ENCODE measurements at places on chromosomes 2 and 18.

DNA sequence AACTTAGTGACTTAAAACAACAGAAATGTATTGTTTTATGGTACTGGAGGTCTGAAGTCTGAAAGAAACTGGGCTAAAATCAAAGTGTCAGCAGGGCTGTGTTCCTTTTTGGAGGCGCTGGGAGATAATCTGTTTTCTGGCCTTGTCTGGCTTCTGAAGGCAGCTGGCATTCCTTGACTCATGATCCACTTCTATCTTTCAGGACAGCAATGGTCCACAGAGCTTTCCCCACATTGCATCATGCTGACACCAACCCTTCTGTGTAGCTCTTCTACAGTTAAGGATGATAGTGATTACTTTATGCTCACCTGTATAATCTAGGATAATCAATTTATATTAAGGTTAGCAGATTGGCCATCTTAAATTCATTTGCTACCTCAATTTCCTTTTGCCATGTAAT, 392.1 kb downstream of the TDRD15 start:
- no peak for DNase-seq

- DNase-seq = no peak
Measured at GRCh38 chr2:162149940-162150339, 2.1 kb downstream of the GCG start.

DNA sequence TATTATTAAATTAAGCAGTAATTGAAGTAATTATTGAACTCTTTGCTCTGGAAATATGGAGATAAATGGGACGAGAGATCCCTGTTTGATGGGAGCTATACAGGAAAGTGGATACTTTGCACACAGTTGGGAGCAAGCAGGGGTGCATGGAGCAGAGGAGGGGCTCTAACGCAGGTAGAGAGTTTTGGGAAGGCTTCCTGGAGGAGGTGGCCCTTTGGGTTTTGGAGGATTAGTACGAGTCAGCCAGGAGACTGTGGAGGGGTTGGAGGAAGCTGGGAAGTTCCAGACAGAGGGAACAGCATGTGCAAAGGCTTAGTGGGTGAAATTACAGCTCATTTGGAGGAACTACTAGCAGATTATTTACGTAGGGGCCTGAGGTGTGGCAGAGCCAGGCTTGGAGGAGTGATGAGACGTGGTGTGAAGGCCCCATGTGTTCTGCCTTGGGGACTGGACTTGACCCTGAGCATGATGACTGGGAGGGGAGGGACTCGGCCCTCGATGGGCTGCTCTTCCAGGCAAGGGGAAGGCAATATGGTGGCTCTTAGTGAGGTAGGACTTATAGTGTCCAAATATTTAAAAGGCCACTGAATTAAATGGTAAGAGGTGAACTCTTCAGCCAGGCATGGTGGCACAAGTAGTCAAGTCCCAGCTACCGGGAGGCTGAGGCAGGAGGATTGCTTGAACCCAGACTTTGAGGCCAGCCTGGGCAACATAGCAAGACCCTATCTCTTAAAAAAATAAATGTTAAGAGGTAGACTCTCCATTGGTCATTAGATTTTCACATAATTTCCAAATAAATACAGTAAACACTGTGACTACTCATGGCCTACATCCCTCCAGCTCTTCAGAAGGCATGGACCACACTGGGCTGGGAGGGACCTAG, 30.2 kb downstream of the GREB1 start:
- DNase-seq = no peak

DNA sequence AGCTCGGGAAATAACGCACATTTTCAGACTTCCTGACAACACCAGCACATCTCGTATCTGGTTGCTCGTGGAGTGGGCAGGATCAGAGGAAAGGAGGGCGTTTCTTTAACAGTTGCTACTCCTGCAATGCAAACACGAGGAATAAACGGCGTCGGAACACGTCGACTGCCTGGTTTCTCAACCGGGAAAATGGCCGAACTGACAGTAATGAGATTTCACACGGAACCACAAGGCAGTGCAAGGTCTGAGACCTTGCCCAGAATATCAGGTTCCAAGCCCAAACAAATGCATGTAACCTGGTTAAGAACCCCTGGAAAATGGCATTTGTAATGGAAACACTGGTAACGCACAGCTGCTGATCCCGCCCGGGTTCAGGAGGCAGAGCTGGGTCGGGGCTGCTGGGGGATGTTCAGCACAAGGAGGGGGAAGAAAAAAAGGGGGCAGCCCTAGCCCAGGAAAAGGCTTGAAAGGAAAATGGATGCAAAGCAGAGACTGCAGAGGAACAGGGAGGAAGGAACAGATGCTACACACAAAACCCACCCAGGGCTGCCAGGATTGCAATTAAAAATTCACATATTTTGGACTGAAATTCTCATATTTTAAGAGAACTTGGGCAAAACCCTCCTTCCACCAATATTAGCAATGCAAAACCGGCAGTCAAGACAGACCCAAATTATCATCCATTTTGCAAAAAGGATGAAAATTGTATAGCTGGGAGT, 61.6 kb upstream of the KLHL29 start:
- no peak for DNase-seq

DNA sequence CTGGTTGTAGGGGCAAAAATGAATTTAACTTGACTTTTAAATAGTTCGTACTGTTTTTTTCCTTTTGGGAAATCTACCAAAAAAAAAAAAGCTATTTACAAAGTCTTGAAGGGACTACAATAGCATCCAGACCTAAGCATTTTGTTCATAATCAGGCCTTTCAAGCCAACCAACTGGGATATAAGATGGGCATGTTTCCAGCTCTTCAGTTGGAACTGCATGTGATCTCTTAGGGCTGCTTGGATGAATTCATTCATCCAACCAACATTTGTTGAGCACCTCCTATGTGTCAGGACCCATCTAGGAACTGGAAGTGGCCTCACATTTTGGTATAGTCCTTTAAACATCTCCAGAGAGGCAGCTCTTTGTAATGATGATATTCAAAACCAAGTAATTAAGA, 98.6 kb downstream of the AAK1 start:
- no peak for DNase-seq

- DNase-seq = no peak
Measured at GRCh38 chr2:176177580-176178037, 10.9 kb upstream of the HOXD1 start.

DNA sequence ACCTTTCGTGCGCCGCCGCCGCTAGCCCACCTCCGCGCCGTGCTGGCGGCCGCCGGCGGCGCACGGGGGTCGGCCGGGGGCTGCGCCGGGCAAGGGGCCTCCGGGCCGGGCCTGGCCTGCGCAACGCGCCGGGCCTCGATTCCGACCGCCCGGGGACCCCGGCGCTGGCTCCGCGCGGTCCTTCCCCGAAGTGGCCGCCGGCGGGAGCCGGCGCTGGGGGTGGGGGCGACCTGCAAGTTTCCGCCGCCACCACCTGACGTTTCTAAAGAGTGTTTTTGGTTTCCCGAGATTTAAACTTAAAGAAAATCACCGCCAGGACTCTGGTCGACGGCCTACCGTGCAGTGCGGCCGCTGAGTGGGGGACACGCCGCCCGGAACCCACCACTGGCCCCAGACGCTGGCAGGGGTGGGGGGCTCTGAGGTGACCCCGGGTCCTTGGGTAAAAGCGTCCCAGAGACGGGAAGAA, 3.8 kb upstream of the GATA6 start:
- no peak for DNase-seq

DNA sequence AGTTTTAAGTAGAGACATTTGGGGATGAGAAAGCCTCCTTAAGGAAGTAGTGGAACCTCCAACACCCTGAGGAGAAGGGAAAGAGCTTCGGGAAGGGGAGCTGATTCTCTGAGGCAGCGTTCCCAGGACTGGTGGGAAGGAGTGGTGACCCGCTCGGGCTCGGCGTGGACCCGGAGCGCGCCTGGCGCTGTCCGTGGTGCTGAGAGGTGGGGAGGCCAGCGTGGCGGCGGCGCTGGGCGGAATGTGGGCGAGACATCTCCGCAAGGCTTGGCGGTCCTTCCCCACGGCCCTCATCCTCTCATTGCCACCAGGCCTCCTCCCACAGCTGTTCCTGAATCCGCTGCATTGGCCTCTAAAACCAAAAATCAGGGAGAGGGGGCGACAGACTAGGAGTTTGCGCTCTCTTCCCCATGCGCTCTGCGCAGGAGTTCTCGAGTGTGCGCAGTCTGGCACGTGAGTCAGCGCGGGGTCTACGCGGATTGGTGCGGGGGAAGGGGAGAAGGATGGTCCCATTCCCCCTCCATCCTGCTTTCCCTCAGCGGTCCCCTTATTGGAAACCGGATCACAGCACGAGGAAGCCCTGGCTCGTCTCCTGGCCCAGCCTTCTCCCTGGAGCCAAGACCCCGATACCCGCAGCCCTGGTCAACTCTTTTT, 857 bp downstream of the RESP18 start:
- no peak for DNase-seq

- no peak for DNase-seq
Measured at GRCh38 chr2:126858436-126858835, 40.3 kb upstream of the TEX51 start.
